Kidney epithelial cell (primary cell): ENCODE measurements at places on chromosomes 7 and 10.

GRCh38 chr10:89257581-89257980 is 6.0 kb upstream of the LIPA start:
- DNase-seq: no peak

GRCh38 chr10:124957404-124957947 is 15.6 kb downstream of the ZRANB1 start:
- DNase-seq: no peak

GRCh38 chr7:29045258-29046086 is 87.3 kb upstream of the TRIL start:
- DNase-seq: no peak

DNA sequence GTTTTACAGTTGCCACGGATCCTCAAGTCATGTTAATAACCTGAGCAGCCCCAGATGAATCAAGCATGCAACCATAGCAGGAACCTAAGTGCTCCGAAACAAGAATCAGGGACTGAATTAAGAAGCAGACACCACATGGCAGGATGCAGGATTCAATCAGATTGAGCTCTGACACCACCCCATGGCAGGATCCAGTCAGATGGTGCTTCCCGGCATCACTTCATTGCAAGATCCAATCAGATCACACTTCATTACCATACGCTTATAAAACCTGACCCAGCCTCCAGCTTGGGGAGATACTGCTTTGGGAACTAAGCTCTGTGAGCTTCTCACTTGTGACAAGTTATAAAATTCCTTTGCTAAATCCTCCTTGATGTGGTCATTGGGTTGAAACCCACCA is 55.3 kb downstream of the ABCB4 start:
- DNase-seq: no peak

- DNase-seq: no peak
Observed at GRCh38 chr10:103638948-103639347, 145.4 kb downstream of the NEURL1 start.

DNA sequence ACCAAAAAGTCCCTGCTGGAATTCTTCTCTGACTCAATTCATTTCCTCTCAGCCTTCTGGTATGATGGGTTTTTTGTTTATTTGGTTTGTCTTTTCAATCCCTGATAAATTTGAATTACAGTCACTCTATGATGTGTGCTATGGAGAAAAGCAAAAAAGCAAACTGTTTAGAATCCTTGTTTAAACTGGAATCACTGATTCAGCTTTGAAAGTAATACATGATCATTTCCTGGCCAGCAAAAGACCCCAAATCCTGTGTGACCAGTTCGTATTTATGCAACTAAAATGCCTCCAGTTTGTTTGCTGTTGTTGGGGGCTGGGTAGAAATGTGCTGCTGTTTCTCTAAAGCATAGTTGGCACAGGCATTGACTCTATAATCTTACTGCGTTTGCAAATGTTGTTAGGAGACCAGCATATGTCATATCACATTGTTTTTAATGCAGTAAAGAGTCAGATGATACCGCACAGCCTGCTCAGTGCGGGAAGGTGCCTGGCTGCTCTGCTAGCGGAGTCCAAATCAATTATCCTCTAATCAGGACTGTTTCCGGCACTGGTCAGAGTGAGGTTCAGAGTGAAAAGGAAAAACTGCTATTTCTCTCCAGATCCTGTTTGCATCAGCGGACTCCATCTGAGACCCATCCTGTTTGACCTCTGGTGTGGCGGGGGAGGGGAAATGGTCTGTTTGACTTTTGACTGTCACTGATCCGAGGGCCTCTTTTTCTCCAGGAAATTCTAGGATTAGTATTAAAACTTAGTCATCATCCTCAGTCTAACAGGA is 40.6 kb upstream of the ADD3 start:
- DNase-seq: no peak

DNA sequence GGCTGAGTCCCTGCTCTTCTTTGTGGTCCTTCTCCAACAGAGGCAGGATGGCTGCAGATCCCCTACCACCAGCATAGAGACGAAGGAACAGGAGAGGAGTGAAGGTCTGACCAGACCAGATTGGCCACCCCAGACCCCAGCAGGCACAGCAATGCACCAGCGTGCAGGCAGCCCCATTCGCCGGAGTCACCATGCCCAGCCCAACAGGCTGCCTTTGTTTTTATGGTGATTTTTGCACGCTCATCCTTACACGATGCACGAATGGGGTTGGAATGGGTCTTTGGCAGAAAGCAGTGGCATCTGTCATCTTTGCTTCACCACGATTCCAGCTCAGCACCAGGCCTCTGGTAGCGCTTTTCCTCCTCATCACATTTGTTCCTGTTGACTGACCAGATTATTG is 427.6 kb downstream of the INHBA start:
- DNase-seq: no peak

- DNase-seq: no peak
Observed at GRCh38 chr7:75743455-75743859, 4.7 kb upstream of the HIP1 start.

GRCh38 chr10:95847007-95847406 is 60.8 kb upstream of the CC2D2B start:
- DNase-seq: no peak

- DNase-seq: no peak
Observed at GRCh38 chr7:34739651-34740300, 81.8 kb downstream of the NPSR1 start.

GRCh38 chr10:59098387-59098786 is 78.1 kb upstream of the PHYHIPL start:
- DNase-seq: no peak

DNA sequence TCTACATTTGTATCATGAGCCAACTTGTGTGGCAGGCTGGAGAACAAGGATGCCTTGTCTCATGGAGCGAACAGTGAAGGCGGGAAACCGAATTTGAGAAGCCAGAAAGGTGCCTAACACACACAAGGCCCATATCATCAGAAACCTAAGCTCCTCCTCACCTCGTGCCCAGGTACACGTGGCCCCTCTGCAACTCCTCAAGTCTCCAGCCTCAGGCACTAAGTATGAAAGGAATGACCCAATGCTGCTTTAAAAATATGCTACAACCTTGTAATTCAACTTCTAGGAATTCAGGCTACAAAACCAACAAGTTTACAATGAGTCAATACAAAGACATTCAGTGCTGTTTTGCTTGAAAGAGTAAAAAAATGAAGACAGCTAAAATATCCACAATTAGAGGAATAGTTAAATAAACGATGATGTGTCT is 95.7 kb downstream of the CDK6 start:
- peak; percentile 87 for DNase-seq

DNA sequence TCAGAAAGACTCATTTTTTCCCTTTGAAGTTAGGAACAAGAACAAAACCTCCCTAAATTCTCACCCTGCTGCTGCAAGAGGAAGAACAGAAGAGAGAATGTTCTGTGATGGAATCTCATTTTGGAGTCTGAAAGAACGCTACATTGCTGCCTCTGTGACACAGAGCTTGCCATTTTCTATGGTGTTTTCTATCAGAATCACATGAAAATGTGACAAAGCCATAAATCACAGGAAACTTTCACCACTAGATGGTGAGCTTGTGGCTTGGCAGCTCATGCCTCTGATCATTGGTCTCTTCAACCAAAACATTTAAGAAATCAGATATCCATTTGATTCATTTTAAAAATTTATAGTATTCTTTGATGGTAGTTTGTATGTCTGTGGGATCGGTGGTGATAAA is 82.9 kb downstream of the CADPS2 start:
- DNase-seq: no peak

DNA sequence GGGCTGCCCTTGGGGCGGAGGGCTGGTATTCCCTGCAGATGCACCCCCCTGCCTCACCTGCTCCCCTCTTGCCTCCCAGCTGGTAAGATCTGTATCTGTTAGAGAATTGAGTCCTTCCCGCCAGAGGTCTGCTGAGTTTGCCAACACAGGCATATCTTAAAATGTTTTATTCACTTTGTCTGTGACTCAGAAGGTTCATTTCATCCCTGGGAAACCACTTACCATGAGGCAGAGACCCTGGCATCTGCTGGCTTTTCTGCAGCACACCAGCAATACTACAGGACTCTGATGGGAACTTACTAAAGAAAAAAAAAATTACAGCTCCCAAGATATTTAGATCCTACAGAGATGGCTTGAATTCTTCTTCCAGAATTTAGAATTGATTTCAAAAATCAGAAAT is 131.3 kb downstream of the PLPP4 start:
- DNase-seq: no peak
